ENCODE measurements at places on chromosomes 16 and 17. TPM values are rescaled to one million over a fixed set of nuclear protein-coding genes. Genes with fewer than 3 reads are reported as not detected.

The WFIKKN1 gene
- total RNA-seq = 0.13 TPM

The ITGB3 gene
- total RNA-seq = 260 TPM

The ACD gene
- 28.7 TPM for total RNA-seq

The ZNF385C gene
- total RNA-seq = 0.54 TPM

DNA sequence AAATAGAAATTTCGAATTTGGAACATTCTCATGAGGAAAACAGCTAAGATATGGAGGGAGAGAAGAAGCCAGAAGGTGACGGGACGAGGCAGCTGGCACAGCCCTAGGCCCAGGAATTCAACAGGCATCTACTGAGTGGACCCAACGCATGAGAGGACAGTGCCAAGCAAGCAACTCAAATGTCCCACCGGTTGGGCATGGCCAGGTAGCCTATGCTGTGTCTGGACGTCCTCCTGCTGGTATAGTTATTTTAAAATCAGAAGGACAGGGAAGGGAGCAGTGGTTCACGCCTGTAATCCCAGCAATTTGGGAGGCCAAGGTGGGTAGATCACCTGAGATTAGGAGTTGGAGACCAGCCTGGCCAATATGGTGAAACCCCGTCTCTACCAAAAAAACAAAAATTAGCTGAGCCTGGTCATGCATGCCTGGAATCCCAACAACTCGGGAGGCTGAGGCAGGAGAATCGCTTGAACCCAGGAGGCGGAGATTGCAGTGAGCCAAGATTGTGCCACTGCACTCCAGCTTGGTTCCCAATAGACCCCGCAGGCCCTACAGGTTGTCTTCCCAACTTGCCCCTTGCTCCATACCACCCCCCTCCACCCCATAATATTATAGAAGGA lies 2.0 kb downstream of the GH1 start:
- H3K4me3 ChIP-seq = no peak overlapping the region
- H3K4me1 ChIP-seq = no peaks in the 10 kb centered on the region
- no peaks in the 10 kb centered on the region for H3K27me3 ChIP-seq
- no peak overlapping the region for H3K27ac ChIP-seq

Data from thyroid gland (tissue), 4 donors.